ENCODE measurements at places on chromosomes 1 and 21.
A peak's percentile ranks its signal among the peaks of the same experiment; 100 is the strongest.

GRCh38 chr1:49340576-49340975 is 563.9 kb upstream of the BEND5 start:
- DNase-seq, result no peak

DNA sequence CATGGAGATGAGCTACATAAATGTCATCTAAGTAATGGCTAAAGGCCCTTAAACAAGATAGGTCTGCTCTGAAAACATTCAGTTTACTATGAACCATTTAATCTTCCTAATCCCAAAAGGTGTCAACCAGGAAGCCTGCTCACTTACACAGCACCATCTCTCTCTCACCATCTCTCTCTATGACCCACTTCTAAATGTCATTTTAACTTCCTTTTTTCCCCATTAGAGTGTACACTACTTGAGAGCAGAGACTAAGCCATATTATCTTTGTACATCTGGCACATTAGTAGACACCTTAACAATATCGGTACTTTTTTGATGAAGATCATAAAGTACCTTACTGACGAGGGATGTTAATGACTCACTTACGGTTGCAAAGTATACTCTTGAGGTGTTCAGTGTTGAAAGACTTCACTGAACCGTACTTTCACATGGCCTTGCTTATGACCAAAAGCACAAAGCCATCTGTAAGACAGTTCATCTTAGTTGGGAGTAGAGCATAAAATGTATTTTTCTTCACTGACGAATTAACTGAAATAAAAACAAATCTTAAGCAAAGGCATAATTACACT is 25.4 kb downstream of the FBXO42 start:
- no peak for DNase-seq

GRCh38 chr1:218513328-218513727 is 168.2 kb downstream of the TGFB2 start:
- no peak for DNase-seq

GRCh38 chr1:164949771-164950471 is 390.9 kb downstream of the PBX1 start:
- DNase-seq, result no peak

DNA sequence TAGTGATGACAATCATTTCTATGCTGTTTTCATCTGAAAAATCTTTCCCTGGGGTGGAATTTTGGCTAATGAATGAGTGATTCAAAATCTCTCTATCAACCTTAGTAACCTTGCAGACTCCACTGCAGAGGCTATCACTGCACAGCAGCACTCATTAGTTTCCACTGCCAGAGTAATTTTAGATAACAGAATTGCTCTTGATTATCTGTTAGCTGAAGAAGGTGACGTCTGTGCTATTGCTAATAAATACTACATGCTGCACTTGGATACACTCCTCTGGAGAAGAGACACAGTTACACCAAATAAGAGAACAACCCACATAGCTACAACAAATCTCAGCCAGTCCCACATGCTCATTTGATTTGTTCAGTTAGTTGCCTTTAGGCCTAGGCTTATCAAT is 1348.4 kb downstream of the NCAM2 start:
- DNase-seq, result no peak

DNA sequence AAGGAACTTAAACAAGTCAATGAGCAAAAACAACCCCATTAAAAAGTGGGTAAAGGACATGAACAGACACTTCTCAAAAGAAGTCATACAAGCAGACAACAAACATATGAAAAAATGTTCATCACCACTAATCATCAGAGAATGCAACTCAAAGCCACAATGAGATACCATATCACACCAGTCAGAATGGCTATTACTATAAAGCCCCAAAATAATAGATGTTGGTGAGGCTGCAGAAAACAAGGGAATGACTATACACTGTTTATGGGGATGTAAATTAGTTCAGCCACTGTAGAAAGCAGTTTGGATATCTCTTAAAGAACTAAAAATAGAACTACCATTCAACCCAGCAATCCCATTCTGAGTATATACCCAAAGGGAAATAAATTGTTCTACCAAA is 51.2 kb downstream of the MRPL39 start:
- no peak for DNase-seq

DNA sequence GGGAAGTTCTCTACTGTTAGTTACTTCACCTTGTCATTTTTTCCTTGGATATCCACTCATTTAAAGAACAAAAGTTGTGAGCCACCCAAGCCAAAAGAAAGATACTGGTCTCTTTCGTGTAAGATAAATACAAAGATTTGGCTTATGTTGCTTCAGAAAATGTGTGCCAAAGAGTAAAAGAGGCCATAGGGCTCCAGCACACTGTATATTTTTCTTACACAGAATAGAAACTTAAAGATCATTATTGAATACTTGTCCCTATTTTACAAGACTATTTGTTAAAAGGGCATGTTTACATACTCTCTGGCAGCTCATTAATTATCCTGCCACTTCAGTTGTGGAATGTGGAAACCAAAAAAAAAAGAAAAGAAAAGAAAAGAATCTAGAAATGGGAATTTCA is 284.2 kb upstream of the LRRC7 start:
- no peak for DNase-seq

GRCh38 chr1:192709544-192709943 is 73.6 kb downstream of the RGS13 start:
- DNase-seq, result no peak

- DNase-seq, result no peak
Observed at GRCh38 chr1:196433000-196433399, 175.2 kb downstream of the KCNT2 start.

DNA sequence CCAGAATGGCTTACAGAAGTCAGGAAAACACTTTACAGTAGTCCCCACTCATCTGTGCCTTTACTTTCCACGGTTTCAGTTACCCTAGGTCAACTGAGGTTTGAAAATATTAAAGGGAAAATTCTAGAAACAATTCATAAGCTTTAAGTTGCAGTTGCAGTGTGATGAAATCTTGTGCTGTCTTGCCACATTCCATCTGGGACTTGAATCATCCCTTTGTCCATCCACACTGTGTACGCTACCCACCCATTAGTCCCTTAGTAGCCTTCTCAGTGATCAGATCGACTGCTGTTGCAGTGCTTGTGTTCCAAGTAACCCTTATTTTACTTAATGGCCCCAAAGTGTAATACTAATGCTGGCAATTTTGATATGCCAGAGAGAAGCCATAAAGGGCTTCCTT is 30.5 kb downstream of the ZCCHC17 start:
- no peak for DNase-seq

- DNase-seq, result no peak
Observed at GRCh38 chr1:20729990-20730689, 2.4 kb downstream of the SH2D5 start.

DNA sequence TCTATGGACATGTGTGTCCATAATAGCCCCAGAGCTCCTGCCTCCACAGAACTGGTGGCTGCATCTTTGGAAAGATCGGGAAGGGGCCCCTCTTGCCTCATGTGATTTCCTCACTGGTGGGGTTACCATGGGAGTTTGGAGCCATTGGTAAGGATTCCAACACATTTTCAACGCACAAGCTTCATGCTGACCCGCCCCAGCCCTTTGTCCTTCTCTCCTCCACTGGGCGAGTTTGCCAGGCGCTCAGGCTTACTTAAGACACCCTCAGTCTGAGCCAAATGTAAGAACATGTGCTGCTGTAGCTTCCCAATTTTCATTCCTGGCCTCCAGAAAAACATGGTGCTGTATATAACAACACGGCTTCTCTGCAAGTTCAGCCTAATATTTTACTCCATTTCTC is 72.4 kb downstream of the ATP5PO start:
- no peak for DNase-seq

DNA sequence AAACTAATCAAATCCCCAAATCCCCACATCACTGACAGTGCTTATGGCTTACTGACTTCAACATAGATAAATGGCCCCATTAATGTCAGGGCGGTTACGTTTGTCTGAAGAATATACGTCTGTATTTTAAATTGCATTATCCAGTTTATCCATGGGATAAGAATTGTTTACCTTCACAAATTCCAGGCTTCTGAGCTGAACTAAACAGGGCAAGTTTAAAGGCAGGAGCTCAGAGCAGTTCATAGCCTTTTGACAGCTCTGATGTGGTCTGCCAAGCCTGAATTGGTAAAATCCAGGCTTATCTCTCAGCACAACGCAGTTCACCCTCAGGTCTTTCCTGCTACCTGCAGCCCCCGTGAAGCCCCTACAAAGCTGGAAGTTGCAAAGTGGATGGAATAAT is 79.5 kb upstream of the GREM2 start:
- DNase-seq, result no peak

- no peak for DNase-seq
Observed at GRCh38 chr1:78787544-78787943, 137.9 kb downstream of the IFI44 start.

- DNase-seq, result peak; percentile 67
Observed at GRCh38 chr21:46097336-46098293, at the start of gene COL6A2. TSS of gene COL6A2 (plus strand) at chr21:46098112.

- DNase-seq, result no peak
Observed at GRCh38 chr21:45453308-45453950, 48.5 kb downstream of the COL18A1 start.

GRCh38 chr1:168958562-168959289 is 147.8 kb upstream of the ATP1B1 start:
- DNase-seq, result no peak

DNA sequence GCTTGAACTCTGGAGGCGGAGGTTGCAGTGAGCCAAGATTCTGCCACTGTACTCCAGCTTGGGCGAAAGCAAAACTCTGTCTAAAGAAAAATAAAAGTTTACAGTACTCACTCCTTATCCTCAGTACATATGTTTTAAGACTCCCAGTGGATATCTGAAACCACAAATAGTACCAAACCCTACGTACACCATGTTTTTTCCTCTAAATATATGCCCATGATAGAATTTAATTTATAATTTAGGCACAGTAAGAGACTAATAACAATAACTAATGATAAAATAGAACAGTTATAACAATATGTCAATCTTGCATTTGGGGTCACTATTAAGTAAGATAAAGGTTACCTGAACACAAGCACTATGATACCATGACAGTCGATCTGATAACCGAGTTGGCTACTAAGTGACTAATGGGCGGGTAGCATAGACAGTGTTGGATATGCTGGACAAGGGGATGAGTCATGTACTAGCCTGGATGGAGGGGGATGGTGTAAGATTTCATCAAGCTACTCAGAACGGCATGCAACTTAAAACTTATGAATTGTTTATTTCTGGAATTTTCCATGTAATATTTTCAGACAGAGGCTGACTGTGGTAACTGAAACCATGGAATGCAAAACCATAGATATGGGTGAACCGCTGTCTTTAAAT is 43.7 kb downstream of the ST7L start:
- DNase-seq, result no peak

DNA sequence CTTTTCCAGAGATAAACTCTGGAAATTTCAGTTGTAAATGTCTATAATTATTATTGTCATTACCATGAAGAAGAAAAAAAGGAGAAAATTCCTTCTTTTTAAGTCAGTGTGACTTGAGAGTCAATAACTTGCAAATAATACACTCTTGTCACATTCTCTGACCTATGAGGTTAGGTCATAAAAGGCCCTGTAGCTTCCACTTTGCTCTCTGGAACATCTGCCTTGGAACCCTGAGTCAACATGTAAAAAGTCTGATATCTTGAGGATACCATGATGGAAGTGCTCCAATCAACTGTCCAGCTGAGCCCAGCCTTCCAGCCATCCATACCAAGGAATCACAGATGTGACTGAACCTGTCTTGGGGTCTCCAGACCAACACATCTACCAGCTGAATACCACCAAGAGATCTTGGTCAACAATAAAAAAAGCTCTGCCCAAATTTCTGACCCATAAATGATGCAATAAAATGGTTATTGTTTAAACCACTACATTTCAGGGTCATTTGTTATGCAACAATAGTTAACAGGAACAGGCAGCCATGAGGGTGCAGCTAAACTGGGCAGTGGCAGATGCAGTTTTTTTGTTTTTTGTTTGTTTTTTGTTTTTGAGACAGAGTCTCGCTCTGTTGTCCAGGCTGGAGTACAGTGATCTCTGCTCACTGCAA is 10.3 kb downstream of the DMRTA2 start:
- DNase-seq, result no peak

DNA sequence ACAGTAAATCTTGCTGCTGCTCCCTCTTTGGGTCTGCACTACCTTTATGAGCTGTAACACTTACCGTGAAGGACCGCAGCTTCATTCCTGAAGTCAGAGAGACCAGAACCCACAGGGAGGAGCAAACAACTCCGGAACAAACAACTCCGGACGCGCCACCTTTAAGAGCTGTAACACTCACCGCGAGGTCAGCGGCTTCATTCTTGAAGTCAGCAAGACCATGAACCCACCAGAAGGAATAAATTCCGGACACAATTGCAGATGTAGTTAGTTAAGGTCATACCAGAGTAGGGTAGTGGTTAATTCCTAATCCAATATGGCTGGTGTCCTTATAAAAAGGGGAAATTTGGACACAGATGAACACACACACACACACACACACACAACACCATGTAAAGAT is 37.7 kb downstream of the VTCN1 start:
- no peak for DNase-seq

DNA sequence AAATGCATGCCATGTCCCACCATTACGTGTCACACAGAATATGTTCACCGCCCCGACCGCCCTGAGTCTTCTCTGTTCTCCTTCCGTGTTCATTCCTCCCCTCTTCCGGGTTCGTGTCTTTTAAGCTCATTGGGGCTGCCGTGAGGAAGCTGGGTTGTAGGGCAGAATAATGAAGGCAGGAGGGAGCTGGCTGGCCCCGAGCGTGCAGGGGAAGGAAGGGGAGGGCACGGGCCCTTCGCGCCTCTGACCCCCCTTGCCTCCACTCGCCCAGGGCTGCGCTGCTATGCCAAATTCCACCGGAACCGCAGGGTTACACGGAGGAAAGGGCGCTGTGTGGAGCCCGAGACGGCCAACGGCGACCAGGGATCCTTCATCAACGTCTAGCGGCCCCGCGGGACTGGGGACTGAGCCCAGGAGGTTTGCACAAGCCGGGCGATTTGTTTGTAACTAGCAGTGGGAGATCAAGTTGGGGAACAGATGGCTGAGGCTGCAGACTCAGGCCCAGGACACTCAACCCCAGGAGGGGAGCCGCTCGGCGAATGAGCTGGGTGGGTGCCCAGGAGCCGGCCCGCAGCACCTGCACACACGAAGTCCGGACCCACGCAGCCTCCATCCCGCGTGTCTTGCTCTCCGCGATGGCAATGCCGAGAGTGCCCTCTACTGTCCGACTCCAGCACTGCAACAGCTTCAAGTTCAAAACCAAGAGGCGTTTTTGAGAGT is 16.5 kb upstream of the AGTRAP start:
- DNase-seq, result peak; percentile 91

- DNase-seq, result no peak
Observed at GRCh38 chr1:184889902-184890301, 84.4 kb downstream of the NIBAN1 start.

DNA sequence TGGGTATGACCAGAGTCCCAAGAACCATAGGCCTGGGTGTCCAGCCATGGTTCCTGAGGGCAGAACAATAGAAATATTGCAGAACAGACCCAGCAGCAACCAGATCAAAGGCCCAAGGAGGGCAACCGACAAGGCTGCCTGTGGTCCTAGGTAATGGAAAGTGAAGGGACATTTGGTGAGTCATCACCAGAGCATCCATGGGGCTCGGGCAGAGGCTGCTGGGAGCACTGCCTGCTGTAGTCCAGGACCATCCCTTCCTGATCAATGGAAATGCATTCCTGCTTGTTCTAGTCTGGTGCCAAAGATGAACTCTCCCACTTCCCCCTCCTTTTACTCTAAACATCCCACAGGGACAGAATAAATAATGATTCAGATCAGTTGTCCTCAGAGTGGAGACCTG is 172.8 kb upstream of the CACNA1E start:
- DNase-seq, result no peak

All from activated CD8-positive, alpha-beta memory T cell treated with anti-CD3 and anti-CD28 coated beads, Interleukin-2, amount 50 U/mL, for 4 hours (primary cell).